ENCODE measurements at places on chromosomes 2 and 18.

- peak; percentile 84 for DNase-seq
Measured at GRCh38 chr18:33440060-33441043, at the start of gene CCDC178. Gene CCDC178 (minus strand): TSS chr18:33440721. CDS start chr18:33412088, 28,633 bp downstream.

DNA sequence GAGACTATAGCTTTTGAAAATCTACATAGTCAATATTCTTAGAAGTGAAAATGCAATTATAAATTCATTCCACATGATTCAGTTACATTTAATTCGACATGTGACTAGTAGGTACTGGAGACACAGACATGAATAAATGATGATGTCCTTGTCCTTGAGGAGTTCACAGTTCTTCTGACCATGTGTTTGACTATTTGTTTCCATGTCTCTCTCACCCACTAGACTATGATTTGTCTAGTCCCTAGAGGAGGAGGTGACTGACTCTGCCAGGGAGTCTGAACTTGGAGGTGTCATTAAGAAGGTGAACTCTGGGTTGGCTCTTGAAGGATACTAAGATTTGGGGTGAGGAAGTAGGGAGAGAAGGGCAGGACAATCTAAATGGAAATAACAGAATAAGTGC is 20.7 kb upstream of the UGP2 start:
- DNase-seq = no peak

DNA sequence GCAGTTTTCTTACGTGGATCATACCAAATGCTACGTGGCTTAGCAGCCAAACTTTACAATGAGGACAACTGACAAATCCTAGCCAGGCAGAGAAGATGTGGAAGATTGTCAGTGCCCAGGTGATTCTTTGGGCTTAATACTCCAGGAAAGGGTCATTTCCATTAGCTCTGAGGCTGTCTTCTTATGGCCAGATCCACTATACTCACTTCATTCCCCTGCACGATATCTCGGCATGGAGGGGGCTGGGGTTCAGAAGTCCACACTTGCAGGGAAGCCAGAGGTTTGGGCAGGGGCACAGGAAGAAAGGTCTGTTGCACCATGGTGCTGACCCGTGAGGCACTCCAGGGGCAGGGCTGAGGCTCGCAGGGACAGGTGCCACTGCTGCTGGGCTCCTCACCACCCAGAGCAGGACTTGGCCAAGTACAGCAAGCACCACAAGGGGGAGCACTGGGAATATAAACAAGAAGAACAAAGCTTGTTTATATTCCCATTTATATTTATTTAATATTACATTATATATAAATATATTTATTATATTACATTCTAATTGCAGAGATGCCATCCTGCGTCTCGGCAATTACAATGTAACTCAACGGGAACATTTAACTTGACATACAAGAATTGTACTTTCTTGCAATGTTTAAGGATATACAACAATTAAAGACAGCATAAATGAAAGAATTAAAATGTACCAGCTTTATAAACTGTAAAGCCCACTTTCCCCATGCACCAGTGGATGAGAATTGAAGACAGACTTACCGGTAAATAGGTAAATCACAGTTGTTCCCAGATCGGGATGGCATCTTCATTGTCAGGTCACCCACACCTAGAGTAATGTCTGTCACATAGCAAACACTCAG is 27.2 kb downstream of the CLUL1 start:
- DNase-seq = peak; percentile 72

DNA sequence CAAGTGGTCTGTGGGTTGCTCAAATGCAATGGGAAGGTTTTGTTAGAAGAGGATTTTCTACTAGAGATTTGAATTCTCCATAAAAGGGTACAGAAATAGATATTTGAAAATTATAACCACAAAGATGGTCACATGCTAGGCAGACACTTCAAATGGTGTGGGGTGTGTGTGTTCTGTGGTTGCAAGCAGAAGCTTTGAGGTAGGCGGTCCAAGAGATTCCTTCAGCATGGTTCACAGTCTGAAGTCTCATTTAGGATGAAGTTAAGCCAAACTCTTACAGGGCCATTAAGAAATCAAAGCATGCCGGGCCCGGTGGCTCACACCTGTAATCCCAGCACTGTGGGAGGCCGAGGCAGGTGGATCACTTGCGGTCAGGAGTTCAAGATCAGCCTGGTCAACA is 38.3 kb upstream of the RMDN2 start:
- DNase-seq = no peak

GRCh38 chr2:29747786-29748470 is 173.5 kb downstream of the ALK start:
- peak; percentile 2 for DNase-seq

DNA sequence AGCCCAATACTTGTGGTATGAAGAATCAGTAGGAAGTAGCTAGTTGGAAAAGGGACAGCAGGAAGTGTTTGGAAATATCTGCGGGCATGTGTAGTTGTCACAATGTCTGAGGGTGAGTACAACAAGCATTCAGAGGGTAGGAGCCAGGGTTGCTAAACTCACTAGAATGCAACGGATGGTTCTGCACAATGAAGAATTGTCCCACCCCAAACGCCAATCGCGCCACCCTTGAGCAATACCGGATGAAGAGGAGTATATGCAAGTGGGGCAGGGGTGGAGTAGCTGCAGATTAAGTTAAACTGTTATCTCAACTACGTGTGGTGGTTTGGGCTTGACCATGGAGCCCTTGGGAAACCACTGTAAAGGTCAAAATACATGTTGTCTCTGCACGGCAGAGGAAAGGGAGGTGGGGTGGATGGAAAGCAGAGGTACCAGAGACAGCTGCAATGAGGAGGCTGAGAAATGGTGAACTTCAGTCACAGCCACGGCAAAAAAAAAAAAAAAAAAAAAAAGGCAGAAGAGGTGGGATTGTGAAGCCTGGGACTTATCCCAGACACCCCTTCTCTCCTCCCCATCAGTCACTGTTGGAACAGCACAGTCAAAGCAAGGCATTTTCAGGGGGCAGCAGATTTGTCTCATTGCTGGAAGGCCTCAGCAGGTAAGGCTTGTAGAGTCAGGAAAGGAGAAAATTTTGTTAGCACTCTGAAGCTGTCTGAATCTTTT is 5.2 kb downstream of the CCL20 start:
- no peak for DNase-seq

- peak; percentile 73 for DNase-seq
Measured at GRCh38 chr2:10534514-10535250, 86.6 kb upstream of the ODC1 start.

DNA sequence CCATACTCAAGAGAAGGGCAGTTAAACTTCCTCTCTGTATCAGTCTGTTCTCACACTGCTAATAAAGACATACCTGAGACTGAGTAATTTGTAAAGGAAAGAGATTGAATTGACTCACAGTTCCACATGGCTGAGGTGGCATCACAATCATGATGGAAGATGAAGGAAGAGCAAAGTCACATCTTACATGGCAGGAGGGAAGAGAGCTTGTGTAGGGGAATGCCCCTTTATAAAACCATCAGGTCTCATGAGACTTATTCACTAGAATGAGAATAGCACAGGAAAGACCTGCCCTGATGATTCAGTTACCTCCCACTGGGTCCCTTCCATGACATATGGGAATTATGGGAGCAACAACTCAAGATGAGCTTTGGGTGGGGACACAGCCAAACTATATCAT is 1.4 kb upstream of the IL36B start:
- DNase-seq = no peak

DNA sequence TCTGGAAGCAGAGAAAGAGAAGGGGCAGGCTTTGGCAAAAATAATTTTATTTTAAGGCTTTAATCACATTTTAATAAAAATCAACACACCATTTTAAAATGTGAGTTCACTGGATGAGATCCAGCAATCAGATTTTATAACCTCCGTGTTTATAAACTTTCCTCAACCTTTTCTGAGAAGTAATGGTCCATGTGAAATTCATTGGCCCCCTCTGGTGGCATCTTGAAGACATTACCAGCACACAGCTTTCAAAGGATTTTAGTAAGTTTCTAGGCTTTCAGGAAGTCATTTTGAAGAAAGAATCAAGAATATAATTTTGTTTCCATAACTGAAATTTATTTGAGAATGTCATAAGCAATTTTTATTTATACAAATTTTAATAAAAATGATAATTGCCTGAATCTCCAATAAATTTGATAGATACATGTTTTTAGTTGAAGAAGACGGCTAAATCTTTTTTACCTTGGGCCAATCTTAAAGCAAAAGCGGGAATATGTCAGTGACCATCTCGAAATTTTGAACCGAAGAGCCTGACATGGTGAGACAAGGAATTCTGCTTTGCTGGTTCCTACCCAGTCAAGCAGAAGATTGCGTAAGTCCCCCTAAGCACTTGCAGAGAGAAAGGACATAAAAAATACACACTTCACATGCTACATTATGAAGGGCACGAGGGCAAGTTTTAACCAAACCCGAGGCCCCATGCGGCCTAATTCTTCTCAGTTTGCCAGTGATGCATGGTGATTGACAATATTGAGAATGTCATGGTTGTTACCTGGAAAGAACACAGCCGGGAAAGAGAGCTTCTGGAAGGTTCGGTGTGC is 128.4 kb upstream of the CBLN2 start:
- DNase-seq = peak; percentile 16

DNA sequence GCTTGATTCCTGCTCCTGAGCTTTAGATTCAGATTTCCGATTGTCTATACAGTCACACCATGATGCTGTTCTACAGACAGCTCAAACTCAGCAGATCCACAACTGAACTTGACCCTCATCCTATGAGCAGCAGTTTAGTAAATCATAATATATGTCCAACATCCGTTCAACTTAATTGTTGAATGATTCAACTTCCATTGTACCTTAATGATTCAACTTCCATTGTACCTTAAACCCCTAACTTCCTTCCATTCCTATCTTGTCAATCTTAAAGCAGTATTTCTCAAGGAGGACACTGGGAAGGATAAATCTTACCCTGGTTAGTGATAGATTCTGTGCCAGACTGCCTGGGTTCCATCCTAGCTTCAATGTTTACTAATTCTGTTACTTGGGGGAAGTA is 60.1 kb downstream of the PIGN start:
- DNase-seq = no peak

DNA sequence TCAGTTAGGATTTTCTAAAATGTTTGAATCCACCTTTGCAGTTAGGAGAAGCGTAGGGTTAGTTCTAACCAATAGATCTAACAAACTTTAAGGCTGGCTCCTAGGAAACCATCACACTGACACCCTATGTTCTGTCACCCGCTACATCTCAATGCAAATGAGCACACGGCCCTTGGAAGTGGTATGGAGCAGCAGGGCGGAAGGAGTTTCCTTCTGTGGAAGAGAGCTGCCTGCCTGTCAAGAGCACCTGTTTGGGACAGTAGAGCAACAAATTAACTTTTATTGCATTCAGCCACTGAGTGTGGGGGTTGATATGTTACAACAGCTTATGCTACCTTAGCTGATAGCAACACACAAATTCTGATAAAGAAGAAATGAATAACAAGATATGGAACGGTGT is 306.9 kb upstream of the RAB6C start:
- no peak for DNase-seq

DNA sequence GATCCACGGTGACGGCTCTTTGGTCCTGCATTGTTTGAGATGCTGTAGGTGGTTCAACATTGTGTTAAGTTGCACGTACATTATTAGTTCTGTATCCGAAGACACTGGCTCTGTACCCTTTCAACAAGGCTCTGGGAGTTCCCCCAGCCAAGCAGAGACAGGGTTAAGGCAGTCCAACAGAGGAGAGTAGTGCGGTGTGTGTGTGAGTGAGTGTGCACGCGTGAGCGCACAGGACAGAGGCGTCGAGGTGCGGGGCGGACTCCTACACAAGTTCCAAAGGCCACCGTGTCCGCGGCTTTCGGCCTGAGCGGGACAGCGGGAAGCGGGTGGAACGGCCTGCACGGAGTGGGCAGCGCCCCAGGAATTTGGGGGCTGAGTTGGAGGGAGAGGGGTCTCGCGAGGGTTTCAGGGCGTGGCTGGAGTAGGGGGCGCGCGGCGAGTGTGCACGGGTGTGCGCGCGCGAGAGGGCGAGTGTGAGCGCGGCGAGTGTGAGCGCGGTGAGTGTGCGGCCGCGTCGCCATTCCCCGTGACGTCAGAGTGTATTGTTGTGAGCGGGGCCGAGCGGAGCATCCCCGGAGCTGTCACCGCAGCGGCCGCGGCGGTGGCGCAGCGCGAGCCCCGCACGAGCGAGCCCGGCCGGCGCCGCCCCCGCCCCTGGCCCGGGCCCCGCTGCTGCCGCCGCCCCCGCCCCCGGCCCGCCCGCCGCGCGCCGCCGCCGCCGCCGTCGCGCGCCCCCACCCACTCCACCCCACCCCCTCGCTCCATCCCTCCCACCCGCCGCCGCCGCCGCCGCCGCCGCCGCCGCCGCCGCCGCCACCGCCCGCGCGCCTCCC is at the start of gene ASXL3:
Gene ASXL3, plus strand, starts transcription at position 535 of the 833 bp plus-strand sequence. CDS start 413 bp downstream, outside the sequence.
- peak; percentile 52 for DNase-seq

DNA sequence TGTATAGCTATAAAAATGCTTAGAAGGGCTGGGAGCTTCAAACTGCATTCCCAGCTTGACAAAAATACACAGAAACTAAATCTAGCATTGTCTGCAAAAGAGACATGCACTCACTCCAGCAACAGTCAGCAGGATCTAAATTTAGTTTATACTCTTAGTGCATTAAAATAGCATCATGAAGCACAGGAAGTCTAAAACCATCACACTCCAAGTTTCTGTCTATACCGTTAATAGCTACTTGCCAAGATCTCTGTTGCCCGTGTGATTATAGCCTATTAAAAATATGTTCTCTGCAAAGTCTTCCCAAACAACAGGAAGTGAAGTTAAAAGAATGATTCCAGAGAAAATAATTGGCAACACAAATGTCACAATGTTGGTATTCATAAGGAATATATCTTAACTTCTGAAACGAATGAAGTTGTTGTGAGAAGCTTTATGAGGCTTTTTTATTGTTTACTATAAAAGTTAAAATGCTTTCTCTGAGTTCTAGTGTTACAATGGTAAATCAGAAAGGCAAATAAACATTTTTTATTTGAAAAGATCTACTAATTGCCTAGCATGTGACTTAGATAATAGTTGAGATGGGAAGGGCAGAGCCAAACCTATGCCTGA is 184.2 kb downstream of the ZNF385B start:
- DNase-seq = no peak

GRCh38 chr18:57585855-57586250 is 649 bp downstream of the FECH start:
- no peak for DNase-seq

Data from mesenchymal stem cell (in vitro differentiated cells and primary cell).